ENCODE measurements at places on chromosomes 1 and 21.
A peak's percentile ranks its signal among the peaks of the same experiment; 100 is the strongest.

DNA sequence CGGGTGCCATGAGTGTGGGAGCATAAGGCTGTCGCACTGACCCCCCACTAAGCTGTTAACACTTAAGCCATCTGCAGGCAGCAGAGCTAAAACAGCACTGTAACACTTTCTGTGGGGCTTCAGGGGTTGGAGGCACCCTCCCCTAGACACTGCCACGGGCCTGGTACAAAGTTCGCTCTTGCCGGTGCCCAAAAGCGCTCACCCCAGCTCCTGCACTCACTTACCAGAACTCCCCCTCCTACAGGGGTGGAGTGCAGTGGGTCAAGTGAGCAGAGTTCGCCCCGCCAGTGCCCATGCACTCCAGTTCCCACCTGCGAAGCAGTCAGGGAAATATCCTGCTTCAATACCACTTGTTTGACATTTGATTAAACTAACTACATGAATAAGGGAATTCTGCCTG lies 46.3 kb upstream of the CFAP298 start:
- no peak for DNase-seq

- DNase-seq, result no peak
Measured at GRCh38 chr1:116879478-116880133, 30.1 kb upstream of the PTGFRN start.

- DNase-seq, result no peak
Measured at GRCh38 chr1:212549503-212550017, 59.0 kb upstream of the ATF3 start.

DNA sequence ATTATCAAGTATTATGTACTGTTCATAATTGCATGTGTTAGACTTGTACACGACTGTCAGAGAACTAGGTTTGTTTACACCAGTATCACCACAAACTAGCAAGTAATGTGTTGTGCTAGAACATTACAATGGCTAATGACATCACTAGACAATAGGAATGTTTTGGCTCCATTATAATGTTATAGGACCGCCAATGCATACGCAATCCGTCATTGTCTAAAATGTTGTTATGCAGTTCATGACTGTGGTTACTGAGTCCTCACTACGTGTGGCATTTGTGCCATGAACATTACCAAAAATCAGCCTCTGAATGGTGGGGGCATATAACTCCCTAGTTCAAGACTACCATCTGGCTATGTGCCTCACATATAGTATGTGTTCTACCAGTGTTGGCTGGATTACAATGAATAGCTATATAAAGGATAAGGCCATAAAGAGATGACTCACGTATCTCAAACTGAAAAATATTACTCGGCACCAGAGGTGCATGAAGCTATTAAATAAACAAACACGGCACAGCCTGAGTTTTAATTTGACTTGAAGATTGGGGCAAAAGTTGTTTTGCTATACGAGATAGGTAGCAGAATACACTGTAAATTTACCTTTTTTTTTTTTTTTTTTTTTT lies 89.1 kb upstream of the COL24A1 start:
- DNase-seq, result no peak

GRCh38 chr1:104946558-104947210 lies 1197.0 kb downstream of the AMY1C start:
- no peak for DNase-seq

DNA sequence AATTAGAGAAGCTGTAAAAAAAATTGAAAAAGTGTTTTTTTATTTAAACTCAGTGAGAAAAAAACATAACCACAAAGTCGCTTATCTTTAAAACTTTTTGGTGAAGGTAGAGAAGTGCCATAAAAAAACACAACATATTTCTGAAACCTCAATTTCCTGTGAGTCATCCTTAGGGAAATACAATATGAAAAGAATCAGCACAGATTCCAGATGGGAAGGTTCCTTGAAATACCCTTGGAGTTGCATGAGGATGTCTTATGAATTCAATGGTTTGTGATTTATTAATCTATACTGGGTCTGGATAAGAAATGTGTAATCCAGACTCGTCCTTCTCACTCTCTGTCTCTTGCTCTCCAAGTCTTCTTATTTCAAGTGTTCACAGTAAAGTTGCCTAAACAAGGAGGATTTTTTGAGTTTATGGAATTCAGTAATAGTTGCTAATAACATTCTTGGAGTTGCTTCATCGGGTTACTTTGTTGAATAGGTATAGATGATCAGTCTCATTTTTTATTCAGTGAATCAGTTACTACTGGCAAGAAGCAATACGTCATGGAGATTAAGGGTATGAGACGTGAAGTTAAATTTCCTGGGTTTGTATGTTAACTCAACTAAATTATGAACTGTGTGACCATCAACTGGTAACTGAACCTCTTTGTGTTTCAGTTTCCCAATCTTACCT lies 191.4 kb downstream of the KCNK2 start:
- DNase-seq, result no peak

DNA sequence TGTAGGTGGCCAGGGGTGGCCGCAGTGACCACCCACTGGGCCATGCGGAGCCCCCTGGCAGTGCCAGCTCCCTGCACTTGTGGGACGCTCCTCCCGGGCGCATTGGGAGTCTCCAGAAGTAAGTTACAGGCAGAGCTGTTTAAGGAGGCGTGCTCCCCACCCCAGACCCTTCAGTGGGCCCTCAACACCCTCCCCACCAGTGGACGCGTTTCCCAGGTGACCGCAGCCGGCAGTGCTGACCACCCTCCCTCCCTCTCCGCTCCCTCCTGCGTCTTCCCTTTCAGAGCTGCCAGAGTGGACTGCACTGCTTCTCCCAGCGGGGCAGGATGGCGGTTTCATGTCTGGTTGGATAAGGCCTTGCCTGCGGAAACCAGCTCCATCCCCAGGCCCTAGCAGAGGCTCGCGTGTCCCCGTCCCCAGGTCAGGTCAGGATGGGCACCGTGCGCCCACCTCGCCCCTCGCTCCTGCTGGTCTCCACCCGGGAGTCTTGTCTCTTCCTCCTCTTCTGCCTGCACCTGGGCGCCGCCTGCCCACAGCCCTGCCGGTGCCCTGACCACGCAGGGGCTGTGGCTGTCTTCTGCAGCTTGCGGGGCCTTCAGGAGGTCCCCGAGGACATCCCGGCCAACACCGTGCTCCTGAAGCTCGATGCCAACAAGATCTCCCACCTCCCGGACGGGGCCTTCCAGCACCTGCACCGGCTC lies 1.1 kb downstream of the LRRC3 start:
- DNase-seq, result no peak

DNA sequence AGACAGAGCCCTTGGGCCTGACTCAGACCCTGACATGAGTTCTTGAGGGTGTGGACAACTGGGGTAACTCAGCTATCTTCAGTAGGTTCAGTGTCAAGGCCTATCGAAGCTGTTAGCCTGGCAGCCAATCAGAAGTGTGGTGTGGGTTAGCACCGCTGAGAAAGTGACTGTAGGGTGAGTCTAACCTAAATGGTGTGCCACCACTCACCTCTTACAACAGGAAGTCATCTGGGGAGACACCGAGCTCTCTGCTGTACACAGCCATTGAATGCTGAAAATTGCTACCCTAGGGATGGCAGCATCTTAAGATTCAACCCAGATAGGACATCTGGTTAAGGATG lies 44.6 kb downstream of the RASSF5 start:
- DNase-seq, result peak; percentile 71

DNA sequence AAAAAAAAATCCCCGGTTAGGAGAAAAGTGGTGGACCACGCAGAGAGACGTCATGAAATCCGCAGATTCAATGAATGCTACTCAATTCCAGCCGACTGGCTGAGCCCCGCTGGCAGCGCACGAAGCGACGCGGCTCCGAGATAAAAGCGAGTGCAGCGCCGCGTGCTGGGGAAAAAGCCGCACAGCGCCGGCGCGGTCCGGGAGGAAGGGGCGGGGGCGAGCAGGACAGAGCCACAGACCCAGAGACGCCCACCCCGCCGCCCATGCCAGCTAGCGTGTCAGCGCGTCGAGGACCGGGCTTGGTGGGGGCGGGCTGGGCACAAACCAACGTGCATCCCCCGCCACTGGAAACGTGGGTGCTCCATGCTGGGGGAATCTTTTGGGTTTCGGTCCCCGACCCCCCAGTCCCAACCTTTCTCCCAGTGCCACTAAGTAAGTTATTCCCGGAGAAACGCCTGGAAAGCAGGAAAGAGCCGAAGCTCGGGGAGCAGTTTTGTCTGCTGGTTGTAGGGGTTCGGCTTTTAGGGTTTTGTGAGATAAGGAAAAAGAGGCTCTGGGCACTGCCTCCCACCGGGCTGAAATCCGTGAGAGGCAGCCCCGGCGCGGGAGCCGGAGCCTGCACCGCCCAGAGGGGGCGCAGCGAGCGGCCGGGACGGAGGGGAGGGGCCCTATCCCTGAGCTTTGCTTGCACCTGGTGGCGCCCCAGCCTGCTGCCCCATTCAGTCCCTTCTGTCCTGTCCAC lies at the start of gene KCNJ6:
KCNJ6 (minus strand) TSS at position 148 of the 742 bp plus-strand sequence. CDS start 75,775 bp downstream, outside the sequence.
- DNase-seq, result peak; percentile 4

GRCh38 chr1:182811975-182812722 lies 22.6 kb downstream of the NPL start:
- DNase-seq, result no peak

- no peak for DNase-seq
Measured at GRCh38 chr1:155307247-155307740, 1.4 kb upstream of the FDPS start.

GRCh38 chr1:163928651-163929050 lies 606.9 kb downstream of the NUF2 start:
- no peak for DNase-seq

DNA sequence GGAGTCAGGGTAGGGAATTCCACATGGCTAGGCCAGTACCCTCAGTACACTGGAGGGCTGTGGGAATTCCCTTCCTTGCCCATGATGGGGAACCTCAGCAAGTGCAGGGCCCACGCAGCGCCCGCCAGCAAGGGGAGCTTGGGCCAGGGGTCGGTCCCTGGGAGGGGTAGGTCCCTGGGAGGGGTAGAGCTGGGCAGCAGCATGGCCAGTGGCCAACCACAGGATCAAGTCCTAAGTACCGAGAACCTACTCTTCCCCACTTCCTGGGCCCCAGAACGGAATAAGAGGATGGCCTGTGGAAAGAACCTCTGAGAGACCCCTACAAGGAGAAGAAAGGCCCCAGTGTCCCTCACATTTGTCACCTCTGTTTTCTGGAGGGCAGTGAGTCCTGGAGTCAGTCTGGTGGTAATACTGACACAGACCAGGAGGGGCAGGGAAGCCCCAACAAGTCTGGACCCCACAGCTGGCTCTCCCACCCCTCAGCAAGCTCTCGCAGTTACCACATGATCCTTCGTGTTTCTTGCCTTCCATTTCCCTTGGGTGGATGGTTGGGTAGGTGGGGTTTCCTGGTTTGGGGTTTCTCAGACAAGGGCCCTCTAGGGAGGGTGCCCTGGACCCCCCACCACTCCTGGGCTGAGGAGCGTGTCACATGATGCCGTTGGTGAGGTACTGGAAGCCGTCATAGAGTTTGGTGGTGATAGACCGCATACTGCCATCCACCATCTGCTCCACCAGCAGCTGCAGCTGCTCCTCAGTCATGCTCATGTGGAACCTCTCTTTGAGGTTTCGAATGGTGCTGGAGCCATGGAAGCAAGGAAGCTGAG lies 10.3 kb downstream of the ZNF687 start:
- no peak for DNase-seq

DNA sequence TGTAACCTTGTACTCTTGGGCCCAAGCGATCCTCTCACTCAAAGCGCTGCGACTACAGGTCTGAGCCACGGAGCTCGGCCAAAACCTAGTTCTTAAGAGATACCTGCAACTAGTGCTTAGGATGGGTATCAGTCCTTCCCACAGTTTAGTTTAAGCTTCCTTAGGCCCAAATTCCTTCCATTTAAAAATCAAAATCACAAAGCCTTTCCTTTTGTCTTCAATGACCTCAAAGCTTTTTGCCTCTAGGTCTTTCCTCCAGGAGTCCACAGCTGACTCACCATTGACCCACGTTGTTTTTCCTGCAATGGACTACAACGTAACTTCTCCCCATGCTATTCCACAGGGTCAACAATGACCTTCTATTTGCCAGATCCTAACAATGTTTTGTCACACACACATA lies 64.0 kb downstream of the APP start:
- DNase-seq, result no peak

DNA sequence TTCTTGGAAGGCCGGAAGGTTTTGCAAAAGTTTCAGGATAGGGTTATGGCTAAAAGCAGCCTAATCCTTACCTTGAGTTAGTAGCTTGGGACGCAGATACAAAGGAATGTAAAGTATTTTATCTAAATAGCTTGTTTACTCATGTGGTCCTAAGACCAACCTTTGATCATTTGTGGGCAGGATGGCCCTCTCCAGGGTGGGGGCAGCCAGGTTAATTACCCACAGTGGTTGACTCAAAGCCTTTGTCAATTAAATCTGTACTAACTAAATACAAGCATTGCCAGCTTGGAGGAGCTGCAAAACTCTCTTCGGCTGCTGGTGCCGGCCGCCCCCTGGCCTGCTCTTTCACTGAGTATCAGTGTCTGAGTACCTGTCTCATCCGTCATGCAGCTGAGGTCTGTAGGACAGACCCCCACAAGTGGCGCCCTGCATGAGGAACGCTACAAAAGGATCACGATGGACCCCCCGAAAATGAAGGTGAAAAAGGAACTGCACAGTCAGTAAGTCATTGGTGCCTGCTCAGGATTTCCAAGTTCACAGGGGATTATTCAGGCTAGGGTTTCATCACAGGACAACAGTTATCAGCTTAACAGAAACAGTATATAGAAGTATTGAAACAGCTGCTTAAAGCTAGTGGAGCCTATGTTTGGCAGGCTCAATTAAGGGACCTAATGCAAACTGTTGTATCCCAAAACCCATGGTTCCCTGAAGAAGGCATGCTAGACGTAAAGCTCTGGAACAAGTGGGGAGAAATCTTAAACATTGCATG lies 212.5 kb upstream of the MAP1LC3C start:
- DNase-seq, result no peak

DNA sequence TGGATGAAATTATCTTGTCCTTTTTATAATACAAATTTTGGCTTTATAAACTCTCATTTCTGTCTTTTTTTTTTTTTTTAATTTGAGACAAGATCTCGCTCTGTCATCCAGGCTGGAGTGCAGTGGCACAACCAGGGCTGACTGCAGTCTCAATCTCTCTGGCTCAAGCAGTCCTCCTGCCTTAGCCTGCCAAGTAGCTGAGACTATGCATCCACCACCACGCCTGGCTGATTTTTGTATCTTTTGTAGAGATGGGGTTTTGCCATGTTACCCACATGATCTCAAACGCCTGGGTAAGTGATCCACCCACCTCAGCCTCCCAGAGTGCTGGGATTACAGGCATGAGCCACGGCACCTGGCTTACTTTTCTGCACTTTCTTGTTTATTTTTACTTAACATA lies 7.5 kb downstream of the TOR1AIP1 start:
- DNase-seq, result no peak

DNA sequence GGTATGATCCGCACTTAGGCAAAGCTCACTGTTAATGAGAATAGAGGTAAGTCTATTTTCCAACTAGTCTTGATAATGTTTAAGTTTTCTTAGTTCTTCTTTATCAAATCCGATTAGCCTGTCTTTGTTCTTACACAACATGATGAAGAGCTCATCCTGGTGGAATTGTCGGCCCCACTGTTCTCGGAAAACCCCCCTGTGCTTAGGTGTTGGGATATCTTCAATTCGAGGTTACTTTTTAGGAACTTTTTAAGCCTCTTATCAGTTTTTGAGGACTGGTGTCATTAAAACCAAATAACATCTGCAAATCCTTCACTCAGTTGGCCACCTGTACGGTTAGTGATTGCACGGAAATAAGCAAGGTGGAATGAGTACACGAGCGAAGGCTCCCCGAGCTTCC lies 60.7 kb upstream of the KIF26B start:
- no peak for DNase-seq

Measured in stimulated activated CD4-positive, alpha-beta T cell treated with anti-CD3 and anti-CD28 coated beads, Interleukin-15, amount 100 ng/mL, for 48 hours (primary cell).